ENCODE measurements at places on chromosomes 12 and 14. TPM values are rescaled to one million over a fixed set of nuclear protein-coding genes. Genes with fewer than 3 reads are reported as not detected.

TAS2R43 gene
- total RNA-seq = 1.9 TPM

IL25 gene
- total RNA-seq = not detected

GRCh38 chr12:69007101-69007854, 74.3 kb upstream of the CPM start:
- no peaks in the 10 kb centered on the region for H3K36me3 ChIP-seq
- DNase-seq = peak; percentile 38
- H3K4me3 ChIP-seq = peak overlapping the region; percentile 24
- peak overlapping the region; percentile 85 for H3K27ac ChIP-seq
- no peaks in the 10 kb centered on the region for H3K27me3 ChIP-seq

DNA sequence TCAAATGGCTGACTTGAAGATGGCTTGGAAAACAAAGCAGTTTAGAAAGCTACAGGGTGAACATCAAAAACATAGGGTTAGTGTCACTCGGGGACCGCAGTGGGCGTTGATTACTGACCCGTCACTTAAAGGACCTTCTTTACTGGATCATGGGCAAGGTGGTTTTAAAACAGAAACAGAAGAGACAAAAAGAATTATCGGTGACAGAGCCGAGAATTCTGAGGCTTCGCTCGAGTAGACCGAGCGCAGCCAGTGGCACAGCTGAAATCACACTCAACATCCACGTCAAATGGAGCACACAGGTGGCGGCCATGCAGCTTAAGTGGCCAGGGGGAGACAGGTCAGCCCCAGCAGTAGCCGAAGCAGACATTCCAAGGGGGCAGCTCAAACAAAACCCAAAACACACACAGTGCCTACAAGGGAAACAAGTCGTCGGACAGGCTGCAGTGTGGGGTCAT, 17.3 kb downstream of the SNRNP35 start:
- H3K36me3 ChIP-seq = peaks cover 39% of the 10 kb centered on the region
- H3K4me3 ChIP-seq = no peak overlapping the region
- H3K27ac ChIP-seq = no peak overlapping the region
- H3K4me1 ChIP-seq = peaks cover 2% of the 10 kb centered on the region
- no peak for DNase-seq
- no peaks in the 10 kb centered on the region for H3K27me3 ChIP-seq

DNA sequence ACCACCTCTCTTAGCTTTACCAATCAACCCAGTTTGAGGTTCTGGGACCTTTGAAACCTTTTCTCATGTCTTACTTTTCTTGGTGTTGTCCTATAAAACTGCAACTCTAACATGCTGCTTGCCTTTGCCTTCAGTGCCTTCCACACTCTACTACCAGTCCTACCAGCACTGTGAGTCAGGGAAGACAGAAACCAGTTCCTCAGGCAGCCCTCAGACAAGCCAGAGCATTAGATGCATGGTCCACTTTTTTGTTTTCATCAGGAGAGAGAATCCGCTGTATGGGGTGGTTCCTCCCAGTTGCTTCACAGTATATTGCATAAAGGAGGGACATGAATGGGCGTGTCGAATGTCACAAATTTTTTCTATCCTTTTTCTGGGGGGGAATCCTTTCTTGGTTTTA, 17.3 kb upstream of the KLRB1 start:
- DNase-seq = no peak
- no peak overlapping the region for H3K27ac ChIP-seq
- no peak overlapping the region for H3K4me3 ChIP-seq
- H3K36me3 ChIP-seq = peaks cover 11% of the 10 kb centered on the region

DNA sequence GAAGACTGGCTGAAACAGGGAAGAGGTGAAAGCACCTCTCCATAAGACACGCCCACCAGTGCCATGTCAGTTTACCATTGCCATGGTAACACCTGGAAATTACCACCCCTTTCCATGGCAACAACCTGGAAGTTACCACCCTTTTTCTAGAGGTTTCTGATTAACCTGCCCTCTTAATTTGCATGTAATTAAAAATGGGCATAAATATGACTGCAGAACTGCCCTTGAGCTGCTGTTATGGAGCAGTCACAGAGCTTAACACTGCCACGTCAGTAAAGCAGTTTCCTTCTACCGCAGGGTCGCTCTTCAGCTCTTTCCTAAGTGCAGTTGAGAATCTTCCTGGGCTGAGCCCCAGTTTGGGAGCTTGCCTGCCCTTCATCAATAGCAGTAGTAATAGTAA, 55.2 kb downstream of the RASSF3 start:
- H3K27me3 ChIP-seq = no peaks in the 10 kb centered on the region
- H3K27ac ChIP-seq = peak overlapping the region; percentile 79
- H3K36me3 ChIP-seq = no peaks in the 10 kb centered on the region
- peaks cover 39% of the 10 kb centered on the region for H3K4me1 ChIP-seq

GRCh38 chr14:89899291-89899690, 55.2 kb downstream of the EFCAB11 start:
- H3K27ac ChIP-seq = no peak overlapping the region
- H3K4me1 ChIP-seq = peaks cover 38% of the 10 kb centered on the region
- DNase-seq = no peak
- H3K27me3 ChIP-seq = no peaks in the 10 kb centered on the region

GRCh38 chr12:116123451-116124258, 153.8 kb downstream of the MED13L start:
- H3K4me1 ChIP-seq = peaks cover 71% of the 10 kb centered on the region
- peak overlapping the region; percentile 60 for H3K27ac ChIP-seq
- H3K27me3 ChIP-seq = no peaks in the 10 kb centered on the region
- H3K4me3 ChIP-seq = peak overlapping the region; percentile 6
- no peaks in the 10 kb centered on the region for H3K36me3 ChIP-seq

DNA sequence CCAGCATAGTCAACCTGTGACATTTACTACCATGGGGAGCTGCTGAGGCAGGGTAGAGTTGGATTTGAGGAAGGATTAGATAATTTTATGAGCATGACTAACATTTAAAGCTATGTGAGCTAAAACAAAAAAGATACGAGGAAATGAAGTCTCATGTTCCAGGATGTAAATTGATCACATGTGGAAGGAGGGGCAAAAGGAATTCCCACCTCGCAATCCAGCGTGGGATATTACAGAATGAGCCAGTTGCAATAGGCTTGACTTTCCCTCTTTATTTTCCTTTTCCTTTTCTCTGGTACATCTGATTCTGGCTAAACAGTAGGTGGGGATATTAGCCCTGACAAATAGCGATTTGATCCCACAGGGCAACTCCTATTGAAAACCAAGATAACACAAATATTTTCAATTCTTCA, 214.9 kb upstream of the HMGA2 start:
- peaks cover 36% of the 10 kb centered on the region for H3K4me1 ChIP-seq
- H3K27me3 ChIP-seq = no peaks in the 10 kb centered on the region
- no peak overlapping the region for H3K4me3 ChIP-seq
- peaks cover 10% of the 10 kb centered on the region for H3K36me3 ChIP-seq

DNA sequence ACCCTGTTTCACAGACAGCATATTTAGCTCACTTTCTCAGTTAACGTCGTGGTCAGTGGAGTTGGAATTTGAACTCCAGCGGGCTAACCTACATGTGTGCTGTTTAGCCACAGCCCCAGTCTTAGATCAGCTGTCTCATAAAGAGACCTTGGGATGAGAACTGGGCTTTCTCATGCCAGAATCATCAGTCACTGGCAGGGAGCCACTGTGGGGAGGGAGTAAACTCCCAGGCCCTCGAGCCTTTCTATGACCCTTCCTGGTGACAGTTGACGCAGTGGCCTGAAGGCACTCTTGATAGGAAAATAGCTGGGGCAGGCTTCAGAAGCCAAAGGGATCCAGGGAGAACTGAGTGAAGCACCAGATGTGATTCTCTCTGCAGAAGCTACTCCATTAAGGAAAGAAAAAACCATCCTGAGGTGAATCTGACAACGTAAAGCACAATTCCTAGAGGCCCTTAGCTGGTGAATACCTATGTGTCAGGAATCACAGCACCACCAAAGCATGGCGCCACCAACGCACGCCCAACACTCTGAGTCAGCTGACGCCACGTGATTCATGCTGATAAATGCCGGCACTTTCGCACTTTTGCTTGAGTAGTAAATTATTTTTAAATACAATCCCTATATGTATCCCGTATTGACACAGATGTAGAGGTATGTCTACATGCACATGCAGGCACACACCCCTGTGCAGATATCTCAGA, 279.6 kb upstream of the TMEM132C start:
- no peaks in the 10 kb centered on the region for H3K27me3 ChIP-seq
- H3K4me3 ChIP-seq = no peak overlapping the region
- DNase-seq = no peak
- H3K4me1 ChIP-seq = peaks cover 3% of the 10 kb centered on the region
- H3K27ac ChIP-seq = no peak overlapping the region
- no peaks in the 10 kb centered on the region for H3K36me3 ChIP-seq

DNA sequence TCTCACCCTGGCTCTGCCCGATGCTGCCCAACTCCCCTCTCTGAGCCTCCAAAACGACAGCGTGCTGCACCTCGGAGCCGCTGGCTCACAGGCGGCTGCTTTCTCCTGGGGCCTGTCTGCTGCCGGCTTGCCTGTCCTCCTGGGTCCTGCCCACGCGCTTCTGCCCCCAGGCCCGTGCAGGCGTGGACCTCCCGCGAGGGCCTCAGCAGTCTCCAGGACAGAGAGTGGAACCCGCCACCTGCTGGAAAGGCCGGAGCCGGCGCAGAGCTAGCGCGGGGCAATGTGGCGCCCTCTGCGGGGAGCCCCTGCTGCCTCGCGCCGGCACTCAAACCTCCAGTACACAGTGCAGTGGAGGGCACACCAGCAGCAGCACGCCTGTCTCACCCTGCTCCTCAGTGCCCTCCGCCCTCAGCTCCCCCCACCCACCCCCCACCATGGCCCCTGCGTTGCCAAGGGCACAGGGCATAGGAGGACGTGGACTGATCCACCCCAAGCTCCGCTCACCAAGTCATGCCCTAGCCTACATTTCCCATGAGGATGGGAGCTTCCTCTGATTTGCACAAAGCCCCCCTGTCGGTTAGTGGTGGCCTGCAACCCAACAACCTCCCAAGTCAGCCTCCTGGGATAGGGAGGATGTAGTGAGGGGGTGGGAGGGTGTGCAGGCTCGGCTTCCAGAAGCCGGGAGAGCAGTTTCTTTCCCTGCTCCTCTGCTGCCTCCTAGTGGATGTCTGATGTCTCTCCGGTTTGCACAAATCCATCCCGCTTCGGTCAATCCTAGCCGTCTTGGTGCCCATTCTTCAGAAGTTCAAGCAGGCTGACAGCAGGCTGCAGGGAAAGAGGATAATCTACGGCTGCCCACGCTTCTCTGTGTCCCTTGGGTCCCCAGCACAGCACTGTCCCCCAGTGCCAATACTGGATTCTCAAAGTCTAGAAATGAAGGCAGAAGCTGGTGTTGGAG, 25.2 kb downstream of the KRT8 start:
- H3K4me1 ChIP-seq = peaks cover 29% of the 10 kb centered on the region
- DNase-seq = peak; percentile 81
- H3K36me3 ChIP-seq = no peaks in the 10 kb centered on the region
- peak overlapping the region; percentile 59 for H3K4me3 ChIP-seq

DNA sequence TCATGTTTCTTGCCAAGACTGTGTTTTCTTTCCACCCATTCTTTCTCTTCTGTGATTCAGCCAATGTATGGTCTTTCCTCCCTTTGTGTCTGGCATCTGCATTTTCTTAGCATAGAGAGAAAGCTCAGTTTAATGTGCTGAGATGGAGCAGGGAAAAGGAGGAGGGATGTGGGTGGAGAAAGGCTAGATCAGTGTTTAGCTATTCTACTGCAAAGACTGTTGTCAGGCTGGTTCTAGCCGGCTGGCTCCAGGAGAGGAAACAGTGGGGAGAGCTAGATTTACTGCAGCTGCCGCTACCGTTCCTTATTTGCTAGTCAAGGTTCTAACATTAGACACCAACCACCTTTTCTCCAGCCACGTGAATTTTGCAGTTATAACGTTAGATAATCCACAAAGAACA, 5.2 kb upstream of the RIMKLB start:
- peaks cover 48% of the 10 kb centered on the region for H3K4me1 ChIP-seq
- peak overlapping the region; percentile 96 for H3K27ac ChIP-seq
- H3K36me3 ChIP-seq = no peaks in the 10 kb centered on the region

GRCh38 chr14:31582836-31583452, 21.7 kb downstream of the NUBPL start:
- H3K4me1 ChIP-seq = peaks cover 6% of the 10 kb centered on the region
- DNase-seq = no peak
- no peaks in the 10 kb centered on the region for H3K27me3 ChIP-seq
- H3K36me3 ChIP-seq = peaks cover 7% of the 10 kb centered on the region
- no peak overlapping the region for H3K4me3 ChIP-seq

DNA sequence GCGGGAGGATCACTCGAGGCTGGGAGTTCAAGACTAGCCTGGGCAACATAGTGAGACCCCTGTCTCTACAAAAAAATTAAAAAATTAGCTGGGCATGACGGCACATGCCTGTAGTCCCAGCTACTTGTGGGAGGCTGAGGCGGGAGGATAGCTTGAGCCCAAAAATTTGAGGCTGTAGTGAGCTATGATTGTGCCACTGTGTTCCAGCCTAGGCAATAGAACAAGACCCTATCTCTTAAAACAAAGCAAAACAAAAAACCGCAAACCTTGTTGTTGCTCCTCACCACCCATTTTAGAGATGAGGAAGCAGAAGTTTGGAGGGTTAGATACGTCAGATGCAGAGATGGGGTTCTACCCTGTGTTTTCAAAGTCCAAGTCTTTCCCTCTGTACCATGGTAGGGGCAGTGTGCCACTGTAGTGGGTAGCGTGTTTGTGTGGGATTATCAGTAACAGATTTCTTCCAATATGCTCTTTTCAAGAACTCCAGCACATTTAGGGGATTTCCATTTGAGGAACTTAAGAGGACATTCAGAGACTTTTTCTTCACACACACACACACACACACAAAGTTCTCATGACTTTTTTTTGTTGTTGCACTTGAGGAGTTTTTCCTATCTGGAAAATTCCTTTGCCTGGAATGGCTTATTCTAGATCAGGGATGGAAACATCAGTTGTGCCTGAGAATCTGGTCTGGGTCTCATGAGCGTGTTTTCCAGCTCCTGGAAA, 186.5 kb downstream of the CHST11 start:
- H3K4me1 ChIP-seq = no peaks in the 10 kb centered on the region
- no peaks in the 10 kb centered on the region for H3K36me3 ChIP-seq
- H3K4me3 ChIP-seq = no peak overlapping the region
- no peak overlapping the region for H3K27ac ChIP-seq
- H3K27me3 ChIP-seq = peaks cover 29% of the 10 kb centered on the region

DNA sequence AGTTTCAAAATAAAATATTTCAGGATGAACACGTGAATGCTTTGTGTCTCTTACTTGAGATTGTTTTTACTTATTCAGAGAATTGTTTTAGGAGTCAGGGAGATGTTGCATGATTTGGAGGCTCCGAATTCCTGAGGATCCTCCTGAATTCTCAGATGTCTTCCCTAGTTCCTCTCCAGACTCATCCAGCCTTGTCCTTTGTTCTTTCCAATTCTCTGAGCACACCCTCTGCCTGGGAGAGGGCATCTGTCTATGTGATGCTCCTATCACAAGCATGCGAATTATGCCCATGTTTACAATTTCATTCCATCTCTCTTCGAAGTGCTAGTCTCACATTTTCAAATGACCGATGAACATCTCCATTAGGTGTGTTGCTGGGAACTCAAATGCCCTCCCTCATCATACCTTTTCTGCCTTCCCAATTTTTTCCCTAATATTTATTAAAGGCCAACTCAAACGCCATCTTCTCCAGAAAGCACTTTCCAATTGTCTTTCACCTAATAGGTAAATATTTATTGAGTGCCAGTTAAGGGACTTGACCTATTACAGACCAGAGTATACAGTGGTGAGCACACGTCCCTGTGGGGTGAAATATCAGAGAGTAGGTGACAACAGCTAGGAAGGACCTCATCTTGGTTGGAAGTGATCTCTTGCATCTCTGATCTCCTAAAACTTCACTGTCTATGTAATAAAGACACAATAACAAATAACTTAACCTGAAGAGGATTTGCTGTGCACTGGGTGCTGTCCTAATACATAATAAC, 64.4 kb downstream of the ARF6 start:
- H3K4me3 ChIP-seq = no peak overlapping the region
- H3K27ac ChIP-seq = no peak overlapping the region
- H3K27me3 ChIP-seq = no peaks in the 10 kb centered on the region
- peaks cover 27% of the 10 kb centered on the region for H3K4me1 ChIP-seq
- DNase-seq = no peak

Measured in mesothelial cell of epicardium (in vitro differentiated cells).